ENCODE measurements at places on chromosomes 1 and 21.

GRCh38 chr1:165899461-165899941 lies 72.1 kb downstream of the UCK2 start:
- no peak for DNase-seq

DNA sequence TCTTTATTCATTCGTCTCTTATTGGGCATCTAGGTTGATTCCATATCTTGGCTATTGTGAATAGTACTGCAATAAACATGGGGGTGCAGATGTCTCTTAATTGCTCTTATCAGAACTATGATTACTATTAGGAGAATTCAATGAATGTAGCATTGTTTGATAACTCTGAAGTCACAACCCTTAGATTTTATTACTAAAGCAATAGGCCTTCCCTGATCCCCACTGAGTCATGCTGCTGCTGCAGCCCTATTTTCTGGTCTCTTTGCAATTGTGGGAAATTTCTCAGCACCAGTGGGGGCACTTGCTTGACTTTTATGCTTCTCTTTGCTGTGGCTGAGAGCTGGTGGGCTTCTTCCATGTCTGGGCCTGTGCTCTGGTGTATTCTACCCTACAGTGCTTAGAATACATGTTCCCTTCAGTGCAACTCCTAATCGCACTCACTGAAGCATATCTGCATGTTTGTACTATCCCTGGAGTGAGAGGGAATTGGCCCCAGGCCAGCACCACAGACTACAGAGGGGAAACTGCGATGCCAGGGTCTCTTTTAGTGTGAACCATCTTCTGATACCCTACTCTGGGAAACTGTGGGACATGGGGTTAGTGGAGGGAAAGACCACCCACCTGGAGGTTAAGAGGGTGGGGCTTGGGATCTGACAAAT lies 52.2 kb upstream of the ROR1 start:
- DNase-seq: no peak

GRCh38 chr1:11042065-11042464 lies 5.0 kb downstream of the MASP2 start:
- DNase-seq: no peak

GRCh38 chr1:116485976-116486375 lies 84.8 kb downstream of the CD58 start:
- DNase-seq: no peak

GRCh38 chr1:46816930-46817329 lies 18.1 kb downstream of the CYP4B1 start:
- no peak for DNase-seq

GRCh38 chr1:198387587-198387986 lies 152.9 kb downstream of the ATP6V1G3 start:
- no peak for DNase-seq

Measured in T-helper 9 cell (primary cell).